RPMI8226 (cell line): ENCODE measurements at places on chromosomes 12 and 14.

DNA sequence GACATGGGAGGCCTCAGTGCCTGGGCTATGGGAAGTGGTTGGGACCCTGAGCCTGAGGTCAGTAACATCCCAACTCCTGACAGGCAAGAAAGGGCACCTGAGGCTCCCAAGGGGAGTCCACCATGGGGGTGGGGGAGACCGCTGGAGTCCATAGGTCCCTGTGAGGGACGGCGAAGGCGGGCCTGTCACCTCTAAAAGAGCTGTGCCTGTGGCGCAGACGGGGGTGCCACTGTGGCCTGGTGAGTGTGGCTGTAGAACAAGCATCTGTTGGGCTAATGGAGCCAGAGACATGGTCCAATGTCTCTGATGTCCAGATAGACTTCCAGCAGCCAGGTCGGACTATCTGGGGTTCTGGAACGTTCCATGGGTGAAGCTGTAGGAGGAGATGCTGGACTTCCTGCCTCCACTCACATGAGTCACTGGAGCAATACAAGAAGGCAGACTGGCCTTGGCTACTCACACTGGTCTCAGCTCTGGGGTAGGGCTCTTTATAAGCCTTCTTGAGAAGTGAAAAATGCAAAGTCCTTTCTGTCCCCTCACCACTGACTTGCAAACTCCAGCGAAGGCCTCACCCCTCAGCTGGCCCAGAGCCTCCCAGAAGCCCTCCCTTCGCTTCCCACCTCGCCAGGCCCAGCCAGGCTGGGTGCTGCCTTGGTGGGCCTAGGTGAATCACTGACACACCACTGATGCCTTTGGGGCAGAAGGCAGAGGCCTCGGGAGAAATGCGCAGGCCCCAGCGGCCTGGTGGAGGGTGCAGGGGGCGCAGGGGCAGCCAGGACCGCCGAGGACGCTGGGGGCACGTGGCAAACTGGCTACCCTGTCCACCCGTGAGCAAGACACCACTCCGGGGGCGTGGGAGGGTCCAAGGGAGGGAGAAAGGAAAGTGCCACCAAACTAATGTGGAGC, 1.1 kb upstream of the TRAF3 start:
- DNase-seq, result no peak

DNA sequence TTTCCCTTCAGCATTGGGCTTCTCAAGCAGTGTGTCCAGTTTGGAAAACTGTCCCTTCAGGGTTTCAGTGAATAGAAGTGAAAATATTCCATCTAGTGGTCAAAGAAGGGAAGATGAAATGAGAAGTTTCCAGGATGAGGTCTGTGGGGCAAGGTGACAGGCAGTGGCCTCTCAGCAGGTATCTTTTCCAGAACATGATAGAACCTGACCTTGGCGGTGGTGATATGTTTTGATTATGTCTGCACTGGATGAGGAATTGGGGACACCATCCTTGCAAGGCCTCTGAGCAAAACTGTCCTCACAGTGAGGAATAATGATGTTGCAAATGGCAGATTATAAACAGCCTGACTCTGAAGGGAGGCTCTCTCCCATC, 4.7 kb downstream of the GPX2 start:
- no peak for DNase-seq

GRCh38 chr14:99274346-99275221, 2.6 kb upstream of the BCL11B start:
- peak; percentile 52 for DNase-seq

DNA sequence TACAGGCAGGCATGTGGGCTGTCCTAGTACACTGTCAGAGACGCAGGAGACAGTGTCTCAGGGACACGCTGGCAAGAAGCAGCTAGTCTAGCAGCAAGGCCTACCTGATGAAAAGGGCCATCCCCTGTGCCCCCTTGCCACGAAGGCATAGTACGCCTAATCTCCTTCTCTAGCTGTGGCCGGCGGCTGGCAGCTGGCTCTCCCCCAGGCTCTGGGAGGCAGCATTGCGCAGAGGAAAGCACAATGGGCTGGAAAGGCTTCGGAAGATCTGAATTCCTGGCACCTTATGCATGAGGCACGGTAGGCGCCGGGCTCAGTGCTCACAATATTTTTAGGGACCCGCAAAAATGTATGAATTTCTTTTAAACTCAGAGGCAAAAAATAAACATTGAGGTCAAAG, 16.0 kb upstream of the PLEKHH1 start:
- no peak for DNase-seq

DNA sequence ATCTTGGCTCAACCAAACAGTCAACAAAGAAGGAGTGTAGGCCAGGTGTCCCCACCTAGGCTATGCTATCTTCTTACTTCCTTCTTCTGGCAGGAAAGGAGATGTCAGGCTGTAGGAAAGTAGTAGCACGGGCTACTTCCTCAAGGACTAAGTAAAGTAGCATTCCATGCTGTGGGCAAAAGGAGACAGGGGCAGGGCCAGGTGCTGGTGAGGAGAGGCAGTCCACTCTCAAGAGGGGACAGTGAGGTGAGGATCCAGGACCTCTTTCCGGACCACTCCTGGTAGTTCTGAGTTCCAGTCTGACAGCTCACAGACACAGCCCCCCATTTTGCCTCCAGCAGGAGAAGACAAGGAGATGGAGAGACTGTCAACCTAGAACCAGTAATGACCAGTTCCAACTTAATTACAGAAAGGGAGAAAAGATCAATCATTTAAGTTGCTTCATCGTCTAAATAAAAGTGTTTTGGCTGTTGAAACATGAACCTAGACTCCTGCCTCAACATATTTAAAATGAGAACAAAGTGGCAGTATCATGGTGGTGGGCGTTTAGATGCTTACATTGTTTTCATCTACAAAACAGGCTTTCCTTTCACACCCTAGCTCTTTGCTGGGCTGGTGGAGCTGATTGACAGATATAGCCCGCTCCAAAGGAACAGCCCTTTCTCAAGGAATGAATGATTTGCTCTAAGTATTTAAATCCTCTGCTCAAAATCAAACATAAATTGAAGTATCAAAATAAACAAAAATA, 5.1 kb upstream of the SSTR1 start:
- no peak for DNase-seq

- peak; percentile 60 for DNase-seq
Measured at GRCh38 chr14:64891839-64892375, 12.2 kb upstream of the SPTB start.

- no peak for DNase-seq
Measured at GRCh38 chr14:76257111-76257803, 105.5 kb downstream of the GPATCH2L start.

DNA sequence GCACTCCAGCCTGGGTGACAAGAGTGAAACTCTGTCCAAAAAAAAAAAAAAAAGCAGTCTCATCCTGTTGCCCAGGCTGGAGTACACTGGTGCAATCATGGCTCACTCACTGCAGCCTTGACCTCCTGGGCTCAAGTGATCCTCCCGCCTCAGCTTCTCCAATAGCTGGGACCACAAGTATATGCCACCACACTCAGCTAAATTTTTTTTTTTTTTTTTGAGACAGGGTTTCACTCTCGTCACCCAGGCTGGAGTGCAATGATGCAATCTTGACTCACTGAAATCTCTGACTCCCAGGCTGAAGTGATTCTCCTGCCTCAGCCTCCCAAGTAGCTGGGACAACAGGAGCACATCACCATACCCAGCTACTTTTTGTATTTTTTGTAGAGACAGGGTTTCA, 5.2 kb upstream of the CNPY2 start:
- no peak for DNase-seq

- no peak for DNase-seq
Measured at GRCh38 chr12:108060903-108061302, 68.2 kb upstream of the WSCD2 start.

GRCh38 chr14:76837524-76837923, 11.3 kb downstream of the LRRC74A start:
- no peak for DNase-seq

- no peak for DNase-seq
Measured at GRCh38 chr12:65532764-65533163, 254.3 kb downstream of the MSRB3 start.

DNA sequence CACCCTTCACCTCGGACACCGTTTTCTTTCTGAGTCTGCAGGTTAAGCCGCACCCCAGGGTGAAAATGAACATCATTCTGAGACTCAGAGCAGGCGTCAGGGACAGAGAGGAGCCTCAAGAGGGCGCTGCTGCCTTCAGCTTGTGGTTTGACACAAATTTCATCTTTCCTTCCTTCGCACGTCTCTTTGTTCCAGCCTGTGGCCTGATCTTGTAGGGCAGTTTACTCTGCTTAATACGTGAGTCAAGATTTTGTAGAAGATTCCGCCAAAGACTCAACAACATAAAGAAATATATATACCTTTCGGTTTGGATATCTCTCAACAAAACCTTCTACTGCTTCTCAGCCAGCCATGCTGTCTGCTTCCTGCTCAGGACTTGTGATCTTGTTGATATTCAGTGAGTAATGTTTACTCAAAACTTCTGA, 329.3 kb upstream of the OR4E1 start:
- peak; percentile 23 for DNase-seq

DNA sequence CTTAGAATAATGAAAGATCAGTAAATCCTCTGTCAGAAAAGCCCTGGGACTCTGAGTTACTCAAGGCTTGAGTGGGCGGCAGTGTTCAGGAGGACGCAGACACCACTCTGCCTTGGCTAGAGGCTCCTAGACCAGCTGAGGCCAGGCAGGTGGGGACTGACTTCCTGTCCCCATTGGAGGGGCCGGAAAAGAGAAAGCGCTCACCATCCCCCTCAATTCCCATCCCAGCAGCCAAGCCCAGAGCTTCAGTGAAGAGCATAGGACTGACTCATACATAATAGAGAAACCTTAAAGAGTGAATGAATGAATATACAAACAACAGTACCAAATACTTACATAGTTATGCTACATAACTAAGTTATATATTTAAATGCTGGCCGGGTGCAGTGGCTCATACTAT, 62.0 kb downstream of the PLEKHG7 start:
- no peak for DNase-seq

DNA sequence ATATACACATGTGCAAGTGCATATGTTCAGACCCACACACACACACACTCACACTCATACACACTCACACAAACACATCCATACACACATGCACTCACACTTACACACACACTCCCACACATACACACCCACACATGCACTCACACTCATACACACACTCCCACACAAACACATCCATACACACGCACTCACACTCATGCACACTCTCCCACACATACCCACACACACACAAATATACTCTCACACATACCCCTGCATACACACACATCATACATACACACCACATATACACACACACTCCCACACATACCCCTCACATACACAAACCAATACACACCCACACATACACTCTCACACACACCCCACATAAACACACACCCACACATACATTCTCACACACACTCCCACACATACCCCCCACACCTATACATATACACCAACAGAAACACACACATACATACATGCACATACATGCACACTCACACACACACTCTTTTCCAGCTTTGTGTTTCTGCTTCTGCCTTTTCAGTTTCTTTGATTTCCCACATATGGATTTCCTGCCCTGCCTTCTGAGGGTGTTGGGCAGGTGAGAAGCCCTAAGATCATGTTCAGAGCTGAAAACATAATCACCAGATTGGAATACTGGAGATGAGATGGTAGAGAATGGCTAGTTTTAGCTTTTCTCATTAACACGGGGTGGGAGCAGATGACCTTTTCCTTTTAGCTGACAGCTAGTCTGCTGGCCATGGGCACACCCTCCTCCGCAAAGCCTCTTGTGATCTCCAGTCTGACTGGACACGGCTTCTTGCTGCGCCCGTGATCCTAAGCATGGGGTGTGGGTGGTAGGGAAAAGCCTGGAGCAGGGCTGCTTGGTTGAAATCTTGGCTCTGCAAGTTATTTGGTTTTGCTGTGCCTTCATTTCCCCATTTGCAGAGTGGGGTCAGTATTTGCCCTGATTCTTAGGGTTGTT, 214.0 kb downstream of the CHST11 start:
- no peak for DNase-seq

DNA sequence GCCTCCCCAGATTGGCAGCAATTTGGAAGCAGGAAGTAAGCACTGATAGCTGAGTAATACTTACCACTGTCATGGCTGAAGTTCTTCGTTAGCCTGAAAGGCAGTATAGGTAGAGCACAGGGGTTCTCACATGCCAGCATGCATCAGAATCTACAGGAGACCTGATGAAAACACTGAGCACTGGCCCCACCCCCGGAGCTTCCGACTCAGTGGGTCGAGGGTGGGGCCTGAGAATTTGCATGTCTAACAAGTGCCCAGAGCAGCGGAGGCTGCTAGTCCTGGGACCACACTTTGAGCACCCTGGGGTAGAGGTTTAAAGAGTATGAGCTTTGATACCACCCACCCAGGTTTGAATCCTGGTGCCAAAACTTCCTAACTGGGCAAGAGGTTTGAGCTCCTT, 89.6 kb downstream of the FBXW8 start:
- no peak for DNase-seq

- DNase-seq, result no peak
Measured at GRCh38 chr12:94726236-94726835, 76.0 kb upstream of the TMCC3 start.

DNA sequence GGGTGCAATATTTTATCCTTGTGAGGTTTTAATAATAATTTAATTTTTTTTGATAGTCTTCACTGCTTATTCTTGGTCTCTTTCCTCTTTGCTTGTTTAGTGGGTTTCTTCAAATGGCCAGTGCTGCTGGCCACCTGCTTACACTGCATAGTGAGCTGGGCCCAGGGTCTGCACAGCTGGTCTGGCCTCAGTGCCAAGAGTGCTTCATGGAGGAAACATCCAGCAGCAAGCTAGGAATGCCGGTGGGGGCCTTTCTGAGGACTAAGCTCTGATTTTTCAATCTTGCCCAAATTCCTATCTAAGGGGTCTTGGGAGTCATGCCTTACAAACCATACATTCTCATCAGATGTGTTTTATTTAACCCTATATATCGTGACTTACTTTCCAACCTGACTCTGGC, 13.3 kb upstream of the BDKRB2 start:
- DNase-seq, result no peak

GRCh38 chr12:121466794-121467637, 67.1 kb downstream of the RNF34 start:
- DNase-seq, result peak; percentile 95

DNA sequence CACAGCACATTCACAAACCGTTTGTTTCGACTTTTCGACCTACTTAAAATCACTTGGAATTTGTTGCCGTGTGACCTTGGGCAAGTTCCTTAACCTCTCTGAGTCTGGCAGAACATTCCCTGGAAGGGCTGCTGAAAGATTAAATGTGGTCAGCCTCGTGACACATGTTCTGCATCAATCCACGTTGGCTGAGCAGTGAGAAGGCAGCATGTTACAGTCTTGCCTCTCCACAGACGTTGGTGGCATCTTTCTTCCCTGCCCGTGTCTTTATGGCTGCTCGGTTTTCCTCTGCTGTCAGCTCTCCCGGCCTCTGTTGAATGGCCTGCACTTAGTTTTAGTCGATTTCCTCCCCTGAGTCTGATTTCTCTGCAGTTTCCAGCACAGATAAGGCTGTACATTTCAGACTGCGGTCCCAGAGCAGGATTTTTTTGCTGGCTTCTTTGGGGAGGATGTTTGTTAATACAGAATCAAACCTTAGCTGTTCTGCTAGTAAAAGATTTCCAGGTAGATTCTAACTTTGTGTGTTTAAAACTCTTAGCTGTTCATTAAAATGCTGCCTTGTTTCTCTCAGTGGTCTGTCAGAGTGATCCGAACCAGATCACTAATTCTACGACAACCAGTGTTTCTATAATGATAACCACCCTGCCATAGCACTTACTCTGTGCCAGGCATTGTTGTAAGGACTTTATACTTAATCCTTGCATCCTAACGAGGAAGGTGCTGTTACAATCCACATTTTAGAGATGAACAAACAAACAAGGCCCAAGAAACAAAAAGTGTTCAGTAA, 217.1 kb downstream of the CHST11 start:
- DNase-seq, result no peak

GRCh38 chr14:29805415-29806123, 122.1 kb downstream of the PRKD1 start:
- peak; percentile 82 for DNase-seq

- no peak for DNase-seq
Measured at GRCh38 chr12:51972849-51973273, 21.4 kb downstream of the ACVR1B start.
